ENCODE measurements at places on chromosomes 5 and 9.

- no peak for DNase-seq
These were observed 54.8 kb downstream of the SV2C start for GRCh38 chr5:76137887-76138542.

DNA sequence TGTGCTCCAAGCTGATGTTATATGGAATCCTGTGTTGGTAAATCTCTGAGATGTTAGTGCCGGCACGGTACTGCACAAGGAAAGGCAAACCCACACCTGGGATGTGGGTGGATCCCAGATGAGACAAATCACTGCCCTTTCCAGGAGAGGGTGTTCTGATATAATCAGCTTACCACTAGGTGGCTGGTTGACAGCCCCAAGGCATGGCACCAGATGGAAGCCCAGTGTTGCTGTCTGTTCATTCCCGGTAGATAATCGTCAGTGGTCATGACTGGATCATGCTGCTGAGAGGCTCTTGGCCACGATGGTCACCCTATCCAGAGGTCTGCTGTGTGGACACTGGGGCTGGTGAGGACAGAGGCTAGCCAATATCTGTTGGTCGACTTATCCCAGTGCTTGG lies 184.0 kb downstream of the CACNA1B start:
- no peak for DNase-seq

GRCh38 chr9:89781838-89782540 lies 177.2 kb downstream of the GADD45G start:
- no peak for DNase-seq

DNA sequence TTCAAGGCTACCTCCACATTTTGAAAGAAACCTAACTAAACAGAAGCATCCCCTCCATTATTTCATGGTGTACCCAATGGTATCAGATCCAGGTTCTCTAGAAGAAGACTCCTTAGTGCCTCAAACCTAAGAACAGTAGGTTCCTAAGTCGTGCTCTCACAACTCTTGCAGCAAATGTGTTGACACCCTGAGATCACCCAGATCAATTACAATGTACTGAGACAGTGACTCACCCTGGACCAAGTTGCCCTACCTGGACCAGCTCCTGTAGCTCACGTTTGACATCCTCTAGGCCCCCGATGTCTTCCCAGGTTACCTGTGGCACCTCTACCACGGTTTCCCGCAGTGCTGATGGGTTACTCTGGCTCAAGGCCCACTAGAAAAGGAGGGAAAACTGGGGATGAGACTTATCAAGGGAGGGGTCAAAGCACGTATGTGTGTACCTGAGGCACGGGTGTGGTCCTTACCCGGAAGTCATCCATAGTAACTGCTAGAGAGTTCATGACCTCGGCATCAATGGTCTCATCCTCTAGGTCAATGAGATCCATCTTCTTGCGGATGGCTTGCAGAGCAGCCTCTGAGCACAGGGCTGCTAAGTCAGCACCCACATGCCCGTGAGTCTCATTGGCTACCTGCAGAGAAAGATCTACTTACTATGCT lies 11.7 kb downstream of the VCP start:
- no peak for DNase-seq

DNA sequence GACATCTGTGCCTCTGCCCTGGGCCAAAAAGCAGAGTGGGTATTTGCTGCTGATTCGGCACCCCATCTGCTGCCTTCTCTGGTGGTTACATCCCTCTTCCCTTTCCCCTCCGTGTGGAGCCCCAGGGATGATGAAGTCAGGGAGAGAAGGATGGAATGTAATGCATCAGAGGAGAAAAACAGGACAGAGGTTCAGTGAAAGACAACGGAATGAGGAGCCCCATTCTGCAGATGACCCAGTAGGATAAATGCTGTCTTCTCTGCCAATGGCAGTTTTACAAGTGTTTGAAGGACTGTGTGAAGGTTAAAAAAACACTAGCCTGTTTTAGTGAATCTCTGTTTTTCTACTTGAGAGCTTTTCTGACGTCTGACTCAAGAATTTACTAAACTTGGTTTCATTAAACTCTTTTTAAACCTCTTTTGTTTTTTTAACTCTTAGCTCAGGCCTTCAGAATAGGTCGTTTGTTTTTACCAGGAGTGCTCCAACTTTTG lies 86.3 kb downstream of the NLN start:
- DNase-seq: no peak
